RPMI8226 (cell line): ENCODE measurements at places on chromosomes 2 and 18.

DNA sequence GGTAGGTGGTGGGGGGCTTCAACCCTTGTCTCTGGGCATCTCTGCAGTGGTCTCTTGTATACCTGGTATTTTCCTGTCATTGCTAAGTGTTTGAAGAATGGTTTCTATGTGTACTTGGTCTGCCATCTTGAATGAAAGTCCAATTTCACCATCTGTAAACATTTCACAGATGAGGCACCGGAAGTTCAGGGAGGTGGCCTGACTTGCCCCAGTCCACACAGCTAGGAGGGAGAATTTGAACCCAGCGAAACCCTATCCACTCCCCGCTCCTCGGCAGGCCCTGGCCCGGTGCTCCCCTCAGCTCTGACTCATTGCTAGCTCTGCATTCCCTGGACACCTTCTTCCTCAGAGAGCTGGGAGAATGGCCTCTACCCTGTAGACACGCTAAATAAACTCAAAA, 30.5 kb downstream of the ZAP70 start:
- no peak for DNase-seq

- DNase-seq, result peak; percentile 77
Observed at GRCh38 chr2:1791685-1792435, 47.5 kb upstream of the PXDN start.

DNA sequence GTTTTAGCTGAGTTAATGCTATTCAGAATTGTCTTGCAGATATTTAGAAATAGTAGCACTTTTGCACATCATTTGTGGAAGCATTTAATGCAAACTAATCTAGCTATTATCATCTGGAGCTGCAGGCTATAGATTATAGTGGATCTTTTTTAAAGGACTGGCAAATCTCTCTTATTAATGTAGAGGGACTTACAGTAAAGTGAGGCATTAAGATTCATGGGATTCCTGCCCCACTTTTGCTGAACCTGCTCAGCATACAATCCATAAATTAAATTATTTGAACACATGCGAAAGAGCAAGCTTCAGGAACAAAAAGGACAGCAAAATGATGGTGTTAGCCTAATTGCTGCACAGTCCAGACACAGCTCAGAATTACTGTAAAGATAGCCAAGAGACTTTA, 477.7 kb downstream of the DCDC2C start:
- DNase-seq, result no peak

DNA sequence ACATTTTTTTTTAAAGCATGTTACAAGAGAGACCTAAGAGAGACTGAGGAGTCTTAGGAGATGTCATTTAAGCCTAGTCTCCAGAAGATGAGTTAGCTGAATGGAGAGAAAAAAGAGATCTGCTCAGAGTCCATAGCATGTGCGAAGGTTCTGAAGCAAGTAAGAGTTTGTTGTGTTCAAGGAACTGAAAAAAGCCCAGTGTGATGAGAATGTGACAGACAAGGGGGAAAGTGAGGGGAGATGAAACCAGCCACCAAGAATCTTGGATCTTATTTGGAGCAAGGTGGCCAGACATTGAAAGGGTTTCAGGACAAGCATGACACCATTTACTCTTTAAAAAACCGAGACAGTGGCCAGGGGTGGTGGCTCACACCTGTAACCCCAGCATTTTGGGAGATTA, 5.2 kb upstream of the MOB1A start:
- DNase-seq, result no peak

DNA sequence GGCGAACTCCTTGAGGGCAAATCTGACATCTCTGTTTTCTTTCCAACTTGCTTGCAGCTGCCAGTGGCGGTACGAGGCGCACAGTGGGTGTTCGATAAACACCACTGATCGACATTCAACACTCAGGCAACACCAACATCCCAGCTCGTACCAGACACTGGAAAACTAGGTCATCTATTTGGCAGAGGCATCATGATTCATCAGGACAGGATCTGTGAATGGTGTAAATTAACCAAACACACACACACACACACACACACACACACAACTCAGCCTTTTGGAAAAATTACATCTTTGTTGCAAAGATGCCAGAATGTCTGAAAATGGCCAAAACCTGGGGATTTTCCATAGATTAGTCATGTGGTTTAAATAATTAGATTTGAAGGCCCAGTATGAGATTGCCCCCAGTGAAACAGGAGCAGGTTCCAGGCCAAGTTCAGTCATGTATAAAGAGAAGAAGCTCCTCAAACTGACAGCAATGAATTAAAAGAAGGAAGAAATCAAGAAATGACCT, 150.5 kb upstream of the NCKAP5 start:
- no peak for DNase-seq

GRCh38 chr2:134459706-134460406, 206.0 kb downstream of the MGAT5 start:
- no peak for DNase-seq

DNA sequence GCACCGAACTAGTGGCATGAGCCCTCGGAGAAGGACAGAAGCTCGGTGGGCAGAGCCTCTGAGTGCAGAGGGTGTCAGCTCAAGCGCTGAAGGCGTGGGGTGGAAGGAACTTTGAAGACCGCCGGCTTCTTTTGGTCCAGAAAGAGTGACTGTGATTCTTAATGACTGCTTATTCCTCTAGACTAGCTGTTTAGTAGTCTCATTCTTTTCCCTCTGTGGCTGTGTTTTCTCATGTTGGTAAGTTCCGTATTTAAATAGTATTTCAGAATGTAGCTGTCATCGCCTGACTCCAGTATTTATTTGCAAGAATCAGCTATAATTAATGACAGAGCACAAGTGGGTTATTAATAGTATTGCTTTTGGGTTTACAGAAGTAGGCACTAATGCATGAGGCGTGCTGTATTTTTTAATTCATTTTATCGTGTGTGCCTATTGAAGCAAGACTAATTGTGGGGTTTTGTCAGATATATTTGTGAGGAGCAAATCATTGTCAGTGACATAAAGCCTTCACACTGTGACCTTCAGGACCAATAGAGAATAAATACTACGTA, 80.8 kb upstream of the NFATC1 start:
- no peak for DNase-seq

GRCh38 chr18:67599277-67599676, 82.8 kb upstream of the DSEL start:
- DNase-seq, result no peak

- no peak for DNase-seq
Observed at GRCh38 chr2:2400286-2401038, 69.4 kb upstream of the MYT1L start.

DNA sequence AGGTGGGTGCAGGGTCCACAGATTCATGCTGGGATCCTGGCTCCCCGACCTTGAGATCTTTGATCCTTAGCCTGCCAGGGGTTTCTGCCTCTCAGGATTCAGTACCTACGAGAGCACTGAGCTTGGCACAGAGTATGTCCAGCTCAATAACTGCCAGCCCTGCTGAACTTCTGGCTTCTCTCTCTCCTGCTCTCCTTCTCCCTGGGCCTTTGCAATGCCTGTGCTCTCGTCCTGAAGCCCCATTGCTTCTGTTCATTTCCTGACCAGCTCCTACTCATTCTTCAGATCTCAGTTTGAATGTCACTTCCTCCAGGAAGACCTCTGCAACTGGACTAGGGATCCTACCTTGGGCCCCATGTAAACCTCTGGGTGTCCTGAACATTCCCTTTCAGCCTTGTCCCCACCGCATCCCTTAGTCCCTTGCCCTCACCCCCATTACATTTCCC, 113.8 kb upstream of the HAAO start:
- DNase-seq, result no peak

GRCh38 chr2:62343636-62344337, 147.9 kb downstream of the B3GNT2 start:
- DNase-seq, result no peak

DNA sequence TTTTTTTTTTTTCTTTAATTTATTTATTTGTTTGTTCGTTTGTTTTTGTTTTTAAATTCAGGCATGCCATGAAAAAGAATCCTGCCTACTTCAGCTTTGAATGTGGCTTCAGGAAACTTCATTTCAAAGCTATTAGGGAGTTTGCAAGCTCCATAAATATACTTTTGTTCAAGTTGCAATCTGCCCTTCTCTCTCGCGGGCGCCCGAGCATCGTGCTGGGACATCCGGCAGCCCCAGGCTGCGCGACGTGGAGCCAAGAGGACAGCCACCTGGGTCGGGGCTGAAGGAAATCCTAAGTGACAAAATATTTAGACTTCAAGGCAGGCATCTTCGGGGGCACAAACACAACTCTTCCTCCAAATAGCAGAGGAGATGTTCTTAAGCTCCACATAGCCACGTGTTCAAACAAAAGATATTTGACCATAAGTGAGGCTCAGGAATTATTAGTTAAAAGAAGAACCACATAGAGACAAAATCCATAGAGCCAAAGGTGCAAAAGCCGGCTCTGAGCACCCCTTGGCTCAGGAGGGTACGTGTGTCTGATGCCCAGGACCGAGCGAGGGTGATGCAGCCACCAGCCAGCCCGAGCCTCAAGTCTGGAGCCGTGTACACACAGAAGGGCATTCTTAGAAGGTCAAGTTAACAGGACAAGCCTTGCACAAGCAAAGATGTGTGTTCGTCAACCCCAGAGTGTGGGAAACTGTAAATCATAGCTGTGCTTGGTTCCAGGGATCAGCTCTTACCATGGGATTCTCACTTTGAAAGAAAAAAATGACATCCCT, 256.5 kb upstream of the SALL3 start:
- DNase-seq, result no peak

DNA sequence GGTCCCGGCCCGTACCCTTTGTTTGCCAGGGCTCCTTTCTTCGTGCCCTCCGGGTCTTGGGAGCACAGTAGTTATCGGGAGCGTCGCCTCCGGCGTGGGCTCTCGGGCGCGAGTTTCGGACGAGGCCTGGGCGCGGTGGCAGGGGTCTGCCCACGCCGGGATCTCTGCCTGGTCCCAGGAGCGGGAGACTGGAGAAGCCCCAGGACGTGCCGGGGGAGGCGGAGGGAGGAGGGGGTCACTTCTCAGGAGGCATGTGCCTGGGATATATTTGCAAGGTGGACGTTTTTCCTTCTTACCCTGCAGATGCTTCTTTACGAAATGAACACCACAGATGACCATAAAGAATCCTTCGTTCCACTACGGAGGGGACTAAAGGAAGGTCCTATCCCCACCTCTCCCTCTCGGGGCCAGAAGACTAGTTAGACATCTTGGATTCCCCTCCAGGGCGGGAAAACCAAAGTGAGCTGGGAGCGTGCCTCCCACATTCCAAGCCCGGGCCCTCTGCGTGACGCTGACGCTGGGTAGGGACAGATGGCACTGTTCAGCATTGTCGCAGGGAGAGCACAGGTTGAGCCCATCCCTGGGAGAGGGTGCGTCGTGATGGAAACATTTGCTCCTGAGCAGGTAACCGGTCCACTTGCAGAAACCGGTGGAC, 483 bp upstream of the FHL2 start:
- no peak for DNase-seq

GRCh38 chr18:52596748-52597435, 256.9 kb downstream of the DCC start:
- no peak for DNase-seq

DNA sequence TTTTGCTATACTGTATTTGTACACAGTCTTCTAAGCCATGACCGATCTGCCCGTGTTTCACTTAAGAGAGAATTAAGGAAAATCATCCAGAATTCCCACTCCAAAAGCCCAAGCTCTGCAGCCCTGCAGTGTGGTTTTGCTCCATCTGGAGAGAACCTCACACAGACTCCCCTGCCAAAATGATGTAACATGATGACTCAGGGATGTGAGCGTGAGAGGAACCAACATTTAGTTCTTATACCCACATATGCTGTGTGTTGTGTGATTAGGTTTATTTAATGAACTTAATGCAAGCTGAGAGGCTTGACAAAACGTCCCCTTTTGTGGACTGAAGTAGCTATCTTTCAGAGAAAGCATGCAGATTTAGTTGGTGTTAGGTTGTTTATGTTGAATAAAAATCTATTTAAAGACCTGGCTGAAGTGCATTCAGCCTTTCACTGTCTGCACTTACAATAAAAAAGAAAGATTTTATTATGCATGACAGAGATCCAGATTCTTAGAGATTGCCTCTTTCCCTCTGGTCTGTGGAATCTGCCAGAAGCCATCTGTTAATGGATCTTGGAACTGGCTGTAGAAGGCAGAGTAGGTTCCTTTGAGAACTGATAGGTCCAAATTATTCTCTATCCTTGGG, 6.3 kb downstream of the RAB12 start:
- no peak for DNase-seq

DNA sequence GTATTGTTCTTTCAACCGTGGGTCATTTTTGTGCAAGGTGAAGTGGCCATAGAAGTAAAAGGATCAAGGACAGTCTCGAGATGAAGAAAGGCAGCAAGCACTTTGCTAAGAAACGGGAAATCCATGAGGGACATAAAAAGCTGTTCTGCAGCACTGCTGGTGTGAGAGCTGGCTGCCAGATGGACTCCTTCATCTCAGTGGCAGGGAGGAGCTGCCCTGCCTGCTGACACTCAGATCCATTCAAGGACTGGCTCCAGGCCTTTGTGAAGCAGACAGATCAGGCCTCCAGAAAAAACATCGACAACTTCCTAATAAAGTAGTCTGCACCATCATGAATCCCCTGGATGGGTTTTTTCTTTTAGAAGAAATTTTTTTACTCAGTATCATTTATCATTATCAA, 29.5 kb downstream of the RMC1 start:
- DNase-seq, result no peak

- no peak for DNase-seq
Observed at GRCh38 chr2:227805578-227805977, 8.1 kb upstream of the CCL20 start.

- DNase-seq, result no peak
Observed at GRCh38 chr18:43013486-43013885, 102.0 kb downstream of the RIT2 start.

- DNase-seq, result no peak
Observed at GRCh38 chr2:137689549-137689948, 274.7 kb upstream of the HNMT start.

DNA sequence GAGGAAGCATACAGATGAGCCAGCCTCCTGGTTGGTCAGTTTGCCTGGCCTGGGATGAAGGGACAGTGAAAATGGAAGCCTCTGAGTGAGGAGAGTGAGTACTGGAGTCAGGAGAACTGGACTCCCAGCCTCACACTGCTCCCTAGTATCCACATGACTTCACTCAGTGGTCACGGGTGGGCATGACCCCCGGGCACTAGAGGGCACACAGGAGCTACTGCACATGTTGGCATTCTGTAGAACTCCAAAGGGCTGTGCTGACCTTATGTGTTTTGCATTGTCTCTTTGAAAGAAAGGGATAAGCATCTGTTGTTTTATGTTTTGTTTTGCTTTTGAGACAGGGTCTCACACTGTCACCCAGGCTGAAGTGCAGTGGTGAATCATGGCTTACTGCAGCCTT, 23.7 kb downstream of the NCAPH start:
- DNase-seq, result peak; percentile 23

GRCh38 chr2:168416555-168416954, 39.5 kb upstream of the CERS6 start:
- no peak for DNase-seq
